ENCODE measurements at places on chromosomes 7 and 10. TPM values are rescaled to one million over a fixed set of nuclear protein-coding genes. Genes with fewer than 3 reads are reported as not detected.

DNA sequence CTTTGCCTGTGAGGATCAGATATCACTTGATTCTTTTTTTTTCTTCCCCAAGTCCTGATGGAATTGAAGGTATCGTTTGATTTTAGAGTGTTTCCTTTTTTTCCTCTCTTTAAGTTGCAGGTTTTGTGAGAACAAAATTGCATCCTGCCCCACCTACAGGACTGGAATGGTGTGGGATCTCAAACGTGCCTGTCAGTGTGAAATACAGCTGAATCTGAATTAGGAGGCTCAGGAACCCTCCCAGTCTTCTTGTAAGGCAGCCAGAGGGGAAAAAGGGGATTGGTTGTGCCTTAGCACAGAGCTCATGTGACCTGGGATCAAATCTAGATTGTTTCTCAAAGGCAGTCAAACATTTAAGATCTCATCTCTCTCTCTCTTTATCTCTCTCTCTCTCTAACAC is 32.7 kb upstream of the KLHL7 start:
- no peaks in the 10 kb centered on the region for H3K27me3 ChIP-seq
- no peaks in the 10 kb centered on the region for H3K4me1 ChIP-seq
- H3K27ac ChIP-seq: no peak overlapping the region
- no peak overlapping the region for H3K4me3 ChIP-seq
- DNase-seq: no peak

DNA sequence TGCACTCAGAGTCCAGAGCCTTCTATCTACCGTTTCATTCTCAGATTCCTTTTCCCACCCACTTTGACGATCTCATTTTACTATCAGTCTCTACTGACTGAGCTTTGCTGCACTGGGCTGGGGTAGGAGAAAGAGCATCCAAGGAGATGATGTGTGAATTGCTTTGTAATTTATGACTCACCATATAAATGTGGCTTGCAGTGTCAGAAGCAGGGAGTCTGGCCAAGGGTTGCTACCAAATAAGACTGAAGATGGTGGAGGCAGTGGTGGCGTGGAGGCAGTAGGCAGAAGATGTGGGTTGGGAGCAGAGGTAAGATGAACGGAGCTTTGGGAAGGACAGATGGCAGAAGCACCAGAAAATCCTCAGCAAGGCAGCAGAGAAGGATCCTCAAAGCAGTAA is 73.3 kb upstream of the AGK start:
- no peak overlapping the region for H3K4me3 ChIP-seq
- no peaks in the 10 kb centered on the region for H3K36me3 ChIP-seq
- no peak for DNase-seq
- H3K27me3 ChIP-seq: no peaks in the 10 kb centered on the region

DNA sequence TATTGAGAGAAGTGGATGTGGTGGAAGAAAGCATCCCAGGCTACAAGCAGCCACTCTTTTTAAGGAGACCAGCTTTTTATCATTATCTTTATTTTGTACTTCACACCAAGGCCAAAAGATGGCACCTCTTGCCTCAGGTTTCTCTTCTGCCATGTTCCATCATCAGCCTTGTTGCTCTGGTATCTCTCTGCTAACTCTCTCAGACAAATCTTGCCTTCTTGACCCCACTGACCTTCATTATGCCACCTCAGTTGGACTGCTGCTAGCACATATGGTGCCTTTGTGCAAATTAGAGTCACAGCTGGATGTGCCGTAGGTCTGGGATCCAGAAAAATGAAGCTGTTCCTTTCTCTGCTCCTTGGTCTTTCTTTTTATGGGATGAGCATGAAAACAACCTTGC is 47.1 kb upstream of the DYNC1I1 start:
- H3K27ac ChIP-seq: no peak overlapping the region
- no peak overlapping the region for H3K4me3 ChIP-seq
- H3K36me3 ChIP-seq: no peaks in the 10 kb centered on the region
- DNase-seq: no peak

Gene ZNF488
- total RNA-seq: not detected

Gene HOXA9
- 0.80 TPM for total RNA-seq

Gene PNLIPRP2
- total RNA-seq: not detected
